ENCODE measurements at places on chromosomes 4 and X. TPM values are rescaled to one million over a fixed set of nuclear protein-coding genes. Genes with fewer than 3 reads are reported as not detected.

DNA sequence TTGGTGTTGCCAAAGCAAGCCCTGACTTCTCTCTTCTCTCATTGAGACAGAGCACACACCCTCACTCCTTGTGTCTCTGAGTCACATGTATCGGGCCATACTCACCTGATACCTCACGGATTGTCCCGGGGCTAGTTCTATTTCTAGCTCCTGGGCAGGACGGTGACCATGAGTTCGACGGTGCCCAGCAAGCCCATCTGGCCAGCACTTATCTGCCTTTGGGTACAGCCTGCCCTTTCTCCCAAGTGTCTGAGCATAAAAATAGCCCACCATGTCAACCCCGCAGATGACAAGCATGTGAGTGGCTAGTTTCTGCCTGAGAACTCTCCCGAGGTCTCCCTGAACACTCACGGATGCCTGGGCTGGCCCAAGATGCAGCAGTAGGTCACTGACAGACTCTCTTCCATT is 158.5 kb downstream of the DHRSX start:
- no peak for DNase-seq

DNA sequence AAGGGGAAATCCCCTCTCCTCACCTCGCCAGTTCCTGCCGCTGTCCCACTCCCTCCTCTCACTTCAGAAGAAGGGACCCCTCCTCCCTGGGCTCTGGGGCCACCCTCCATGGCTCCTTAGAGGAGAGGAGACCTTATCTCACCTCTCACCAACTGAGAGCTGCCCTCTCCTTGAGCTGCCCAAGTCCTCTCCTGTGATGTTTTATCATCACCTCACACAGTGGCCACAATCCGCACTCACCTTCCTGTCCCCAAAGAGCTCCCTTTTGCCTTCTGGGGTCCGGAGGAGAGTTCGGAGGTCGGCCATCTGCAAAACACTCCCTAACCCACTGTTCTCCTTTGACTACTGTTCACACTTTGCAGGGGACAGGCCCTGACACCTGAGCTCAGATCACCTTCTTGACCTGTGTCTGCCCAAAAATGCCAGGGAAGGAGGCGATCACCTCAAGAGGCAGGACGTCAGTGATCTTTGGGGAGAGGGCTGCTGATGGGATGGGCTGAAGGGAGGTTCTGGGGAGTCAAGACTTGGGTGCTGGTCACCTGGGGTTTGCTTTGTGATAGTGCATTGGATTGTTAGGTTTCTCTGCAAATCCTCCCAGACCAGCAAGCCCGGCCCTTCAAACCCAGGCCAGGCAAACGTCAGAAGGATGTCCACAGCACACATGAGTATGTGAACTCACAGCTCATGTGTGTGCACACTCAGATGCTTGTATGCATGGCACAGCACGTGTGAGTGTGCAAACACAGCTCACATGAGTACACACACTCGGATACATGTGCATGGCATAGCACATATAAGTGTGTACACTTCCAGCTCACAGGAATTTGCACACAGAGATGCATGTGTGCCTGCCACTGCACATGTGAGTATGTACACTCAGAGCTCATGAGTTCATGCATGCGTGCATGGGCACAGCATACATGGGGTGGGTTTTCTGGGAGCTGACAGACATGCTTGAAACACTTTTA is 41.8 kb downstream of the HTRA3 start:
- DNase-seq = no peak

GRCh38 chrX:107551546-107551945 is 76.8 kb upstream of the PRPS1 start:
- no peak for DNase-seq

Gene TMEM184C
- 18.5 TPM for total RNA-seq

- no peak for DNase-seq
These were observed 88.5 kb downstream of the HADH start for GRCh38 chr4:108078024-108078733.

DNA sequence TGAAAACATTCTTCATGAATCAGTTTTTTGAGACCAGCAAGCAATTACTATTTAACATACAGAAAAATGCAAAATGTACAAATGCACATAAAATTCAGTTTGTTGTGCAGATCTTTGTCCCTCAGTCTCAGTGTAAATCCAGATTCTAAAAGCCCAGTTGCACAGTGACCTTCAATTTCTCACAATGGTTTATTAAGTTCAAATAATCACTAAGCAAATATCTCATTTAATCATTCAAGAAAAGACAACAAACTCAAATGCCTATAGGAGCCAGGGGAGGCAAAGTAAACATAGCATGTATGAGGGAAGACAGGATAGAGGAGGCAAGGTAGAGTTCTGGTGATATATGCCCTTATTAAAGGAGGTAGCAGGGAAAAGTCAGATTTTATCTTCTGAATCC is 82.8 kb downstream of the PPP3CA start:
- no peak for DNase-seq

DNA sequence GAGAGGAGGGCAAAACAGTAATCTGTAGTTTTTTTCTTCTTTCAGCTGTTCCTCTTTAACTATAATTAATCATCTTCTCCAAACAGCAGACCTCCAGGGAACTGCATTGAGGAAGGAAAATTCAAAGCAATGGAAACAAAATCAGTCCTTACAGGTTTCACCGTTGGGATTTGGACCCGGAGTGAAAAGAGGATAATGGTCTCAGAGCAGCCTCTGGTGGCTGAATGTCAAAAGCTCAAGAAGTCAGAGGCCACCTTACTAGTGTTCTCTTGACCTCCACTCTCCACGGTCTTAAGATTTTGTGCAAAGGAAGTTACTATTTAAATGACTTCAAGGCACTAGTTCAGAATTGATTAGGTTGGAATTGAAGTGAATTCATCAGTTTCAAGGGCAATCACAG is 16.0 kb upstream of the MID1 start:
- no peak for DNase-seq

Gene CPXCR1
- not detected for total RNA-seq

GRCh38 chr4:183101956-183102480 is 3.0 kb downstream of the WWC2 start:
- no peak for DNase-seq
